ENCODE measurements at places on chromosomes 7 and 10.

DNA sequence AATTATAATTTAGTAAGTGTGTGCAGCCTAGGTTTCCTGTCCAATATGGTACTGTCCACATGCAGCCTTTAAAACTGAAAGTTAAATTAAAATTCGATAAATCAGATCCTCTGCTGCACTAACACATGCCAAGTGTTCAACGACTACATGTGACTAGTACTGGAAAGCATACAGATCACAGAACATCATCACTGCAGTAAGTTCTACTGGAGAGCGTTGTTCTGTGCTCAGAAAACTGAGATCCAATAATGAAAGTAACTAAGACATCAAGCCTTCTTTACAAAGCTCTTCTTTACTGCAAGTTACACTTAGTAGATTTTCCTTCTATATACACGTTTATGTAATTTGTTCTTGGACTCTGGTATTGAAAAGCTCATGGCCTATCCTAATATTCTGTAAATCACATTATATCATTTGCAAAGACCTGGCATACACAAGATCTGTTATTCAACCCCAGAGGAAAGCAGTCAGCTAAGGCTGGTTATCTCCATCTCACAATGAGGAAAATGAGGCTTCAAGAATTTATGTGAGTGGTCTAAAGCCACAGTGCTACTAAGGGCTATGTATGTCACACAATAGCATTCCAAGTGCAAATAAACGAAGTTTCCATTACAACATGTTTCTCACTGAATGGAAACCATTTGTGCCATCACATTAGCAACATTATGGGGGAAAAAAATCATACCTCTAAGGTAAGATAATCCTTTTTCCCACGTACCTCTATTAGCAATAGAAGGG is 77.6 kb downstream of the VPS41 start:
- no peak for DNase-seq

- no peak for DNase-seq
Measured at GRCh38 chr10:69696073-69696731, 66.2 kb downstream of the FAM241B start.

- DNase-seq, result no peak
Measured at GRCh38 chr7:116630357-116630756, 41.6 kb upstream of the MET start.

GRCh38 chr10:128274938-128275337 is 148.7 kb upstream of the MKI67 start:
- DNase-seq, result no peak

DNA sequence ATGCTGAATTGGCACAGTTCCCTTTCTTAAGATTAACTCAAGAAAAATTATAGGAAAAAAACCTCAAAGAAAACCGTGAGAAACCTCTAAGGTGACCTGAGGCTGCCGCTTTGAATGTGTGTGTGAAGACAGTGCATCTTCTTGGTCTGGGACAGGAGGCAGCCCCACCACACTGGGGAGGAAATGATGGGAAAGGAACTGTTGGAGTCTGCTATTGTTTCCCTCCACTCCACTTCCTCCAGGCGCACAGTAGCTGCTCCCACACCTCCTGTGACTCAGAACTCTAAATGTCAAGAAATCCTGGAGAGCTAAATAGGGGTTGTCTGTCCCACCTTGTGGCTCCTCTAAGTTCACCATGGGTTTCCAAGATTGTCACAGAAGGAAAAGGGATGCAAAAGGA is 179.4 kb downstream of the PDE1C start:
- no peak for DNase-seq

DNA sequence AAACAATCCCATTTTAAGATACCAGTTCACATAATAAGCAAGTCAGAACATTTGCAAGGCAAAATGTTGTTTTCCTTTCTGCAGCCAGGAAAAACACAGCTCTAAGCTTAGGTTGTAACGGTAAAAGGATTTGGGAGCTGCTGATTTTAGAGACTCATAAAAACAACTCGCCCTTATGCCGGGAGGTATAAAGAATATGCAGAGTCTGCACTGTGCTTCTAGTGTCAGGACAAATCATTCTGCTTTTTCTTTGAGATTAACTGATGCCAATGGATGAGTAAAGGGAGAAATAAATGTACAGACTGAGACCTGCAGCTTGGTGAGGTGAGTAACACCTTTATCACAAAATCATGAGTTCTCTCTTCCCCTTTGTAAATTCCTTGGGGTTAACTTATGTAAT is 2.0 kb upstream of the SFR1 start:
- no peak for DNase-seq

DNA sequence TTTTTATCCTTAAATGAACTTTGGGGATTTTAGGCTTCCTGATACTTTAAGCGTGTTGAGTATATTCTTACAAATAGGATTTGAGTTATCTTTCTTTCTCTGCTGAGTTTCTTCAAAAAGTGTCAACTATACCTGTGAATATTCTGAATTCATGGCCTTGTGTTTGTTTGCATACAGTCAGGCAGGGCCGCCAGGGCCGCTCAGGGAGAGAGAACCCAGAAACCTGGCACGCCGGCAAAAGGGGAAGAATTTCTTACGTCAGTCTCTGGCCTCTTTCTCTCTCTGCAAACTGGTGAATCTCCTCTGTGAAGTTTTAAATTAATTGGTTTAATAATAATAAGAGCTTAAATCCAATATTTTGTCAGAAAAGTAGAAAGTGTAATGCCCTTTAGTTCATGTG is 29.3 kb upstream of the BNIP3 start:
- DNase-seq, result no peak

GRCh38 chr10:71812016-71812912 is 38.8 kb downstream of the PSAP start:
- DNase-seq, result peak; percentile 37

DNA sequence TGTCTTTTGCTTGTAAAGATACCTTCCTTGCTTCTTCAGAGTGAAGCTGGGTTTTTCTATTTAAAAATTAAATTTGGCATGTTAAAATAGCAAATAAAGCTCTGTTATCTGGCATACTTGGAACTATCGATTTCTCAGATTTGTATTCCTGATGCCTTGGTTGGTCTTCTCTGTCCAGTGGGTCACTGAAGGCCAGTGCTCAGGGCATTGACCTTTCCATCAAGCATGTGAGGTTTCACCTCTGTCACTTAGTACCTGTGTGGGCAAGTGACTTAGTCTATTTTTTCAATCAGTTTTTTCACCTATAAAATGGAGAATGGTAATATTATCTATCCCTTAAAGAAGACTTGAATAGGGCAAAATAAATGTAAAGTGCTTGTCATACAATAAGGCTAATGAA is 311.3 kb downstream of the BICC1 start:
- DNase-seq, result no peak

- DNase-seq, result no peak
Measured at GRCh38 chr10:93152136-93152535, 78.4 kb downstream of the CYP26A1 start.

GRCh38 chr10:7243873-7244272 is 167.0 kb downstream of the SFMBT2 start:
- DNase-seq, result no peak

DNA sequence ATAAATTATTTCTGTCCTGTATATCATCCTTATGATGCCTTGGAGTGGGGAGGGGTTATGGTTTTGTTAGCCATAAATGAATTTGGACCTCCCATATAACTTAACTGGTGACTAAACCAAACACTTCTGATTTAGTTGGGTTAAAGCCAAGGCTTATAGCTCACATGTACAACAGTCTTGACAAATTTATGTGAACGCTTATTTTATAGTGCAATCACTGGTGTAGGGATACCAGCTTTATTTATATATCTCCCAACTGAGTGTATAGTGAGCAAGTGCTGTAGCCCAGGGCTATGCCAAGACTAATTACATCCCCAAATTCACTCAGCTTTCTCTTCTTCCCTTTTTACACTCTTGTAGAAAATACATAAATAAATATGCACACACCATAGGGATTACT is 956.2 kb downstream of the SORCS3 start:
- DNase-seq, result no peak

GRCh38 chr7:151742713-151743480 is 134.0 kb downstream of the PRKAG2 start:
- DNase-seq, result no peak

- no peak for DNase-seq
Measured at GRCh38 chr7:124758327-124758726, 7.3 kb downstream of the GPR37 start.

GRCh38 chr7:23469150-23469960 is 936 bp downstream of the IGF2BP3 start:
- no peak for DNase-seq

DNA sequence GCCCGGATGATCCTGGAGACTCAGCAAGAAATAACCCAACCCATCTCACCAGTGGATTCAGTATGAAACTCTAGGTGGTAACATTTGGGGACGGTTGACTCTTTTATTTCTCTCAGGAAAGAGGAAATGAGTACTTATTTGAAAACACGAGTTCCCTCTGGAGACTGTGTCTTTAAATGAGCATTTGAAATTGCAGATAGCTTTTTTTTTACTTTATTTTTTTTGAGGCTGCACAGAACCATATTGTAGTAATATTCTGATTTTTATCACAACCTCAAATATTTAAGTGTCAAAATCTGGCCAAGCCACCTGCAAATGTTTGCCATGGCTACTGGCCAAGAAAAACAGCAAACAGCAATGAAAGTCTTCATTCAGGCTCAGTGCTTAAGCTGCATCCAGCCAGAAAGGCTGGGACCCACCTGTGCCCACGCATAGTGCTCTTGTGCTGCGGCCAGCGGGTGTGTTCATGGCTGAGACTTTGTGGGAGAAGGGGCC is 160.8 kb downstream of the CREB5 start:
- DNase-seq, result peak; percentile 53

GRCh38 chr7:151146761-151147160 is 20.7 kb downstream of the GBX1 start:
- DNase-seq, result no peak

- no peak for DNase-seq
Measured at GRCh38 chr10:88077977-88078376, 214.6 kb downstream of the PTEN start.

GRCh38 chr7:22418251-22419046 is 61.5 kb upstream of the RAPGEF5 start:
- DNase-seq, result no peak

GRCh38 chr10:31975157-31975765 is 46.6 kb upstream of the ARHGAP12 start:
- DNase-seq, result no peak

DNA sequence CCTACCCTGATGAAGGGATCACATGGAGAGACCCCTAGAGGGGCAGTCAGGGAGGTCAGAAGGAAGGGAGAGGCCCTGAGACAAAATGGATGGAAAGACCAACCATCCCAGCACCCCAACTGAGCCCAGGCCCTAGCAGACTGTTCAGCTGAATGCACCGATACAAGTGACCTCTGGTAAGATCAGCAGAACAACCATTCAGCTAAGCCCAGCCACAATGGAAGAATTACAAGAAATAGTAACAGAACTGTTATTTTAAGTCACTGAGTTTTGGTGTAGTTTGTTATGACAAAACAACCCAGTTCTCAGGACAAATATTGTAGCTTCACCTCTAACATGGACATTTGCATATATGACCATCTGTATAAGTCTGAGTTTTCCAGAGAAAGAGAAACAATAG is 210.4 kb upstream of the SVIL start:
- no peak for DNase-seq

- no peak for DNase-seq
Measured at GRCh38 chr7:45921699-45922519, 837 bp upstream of the IGFBP3 start.

DNA sequence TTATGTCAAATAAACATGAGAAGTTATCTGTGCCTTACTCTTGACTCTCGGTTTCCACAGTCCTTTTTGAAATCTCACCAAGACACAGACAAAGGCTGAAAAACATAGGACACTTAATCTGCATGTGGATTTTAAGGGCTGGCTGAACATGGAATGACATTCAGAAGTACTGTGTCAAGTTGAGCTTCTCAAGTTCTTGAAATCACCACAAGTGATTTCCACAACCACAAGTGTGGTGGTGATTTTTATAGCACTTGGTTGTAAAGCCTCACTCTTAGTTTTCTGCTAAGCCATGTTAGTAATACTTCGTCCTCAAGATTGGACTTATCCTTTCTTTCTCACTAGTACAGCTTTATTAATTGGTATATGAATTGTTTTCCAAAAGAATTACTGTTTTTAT is 29.6 kb downstream of the FOXP2 start:
- DNase-seq, result no peak

DNA sequence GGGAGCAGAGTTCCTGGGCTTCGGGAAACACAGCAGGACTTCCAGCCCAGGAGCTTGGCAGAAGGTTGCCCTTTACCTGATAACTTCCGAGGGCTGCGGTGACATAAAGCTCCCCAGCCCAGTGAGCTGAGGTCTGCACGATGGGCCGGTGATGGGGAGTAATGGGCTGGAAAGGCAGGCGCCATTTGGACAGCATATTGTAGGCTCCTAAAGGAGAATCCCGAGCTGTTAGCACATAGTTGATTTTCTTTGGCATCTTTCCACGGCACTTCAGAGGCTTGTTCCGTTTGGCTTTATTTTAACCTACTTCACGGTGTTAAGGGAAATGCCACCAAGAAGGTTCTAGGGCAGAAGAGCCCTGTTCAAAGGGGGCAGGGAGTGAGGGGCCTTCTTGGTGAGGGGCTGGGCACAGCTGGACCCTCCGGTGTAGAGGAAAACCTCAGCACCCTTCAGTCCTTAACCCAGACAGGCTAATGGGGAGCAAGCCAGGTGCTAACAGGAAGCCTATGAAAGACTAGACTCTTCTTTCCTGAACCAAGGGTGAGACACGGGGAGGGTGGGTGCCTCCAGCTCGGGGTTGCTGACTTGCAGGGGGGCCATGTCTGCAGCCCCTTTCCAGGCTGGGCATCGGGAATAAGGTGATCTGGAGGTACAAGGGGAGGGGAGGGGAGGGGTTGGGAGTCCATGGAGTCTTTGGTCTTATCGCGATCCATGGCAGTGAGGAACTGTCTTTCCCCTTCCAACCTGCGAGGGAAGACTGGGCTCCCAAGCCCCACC is 347.7 kb downstream of the GLRX3 start:
- DNase-seq, result no peak

DNA sequence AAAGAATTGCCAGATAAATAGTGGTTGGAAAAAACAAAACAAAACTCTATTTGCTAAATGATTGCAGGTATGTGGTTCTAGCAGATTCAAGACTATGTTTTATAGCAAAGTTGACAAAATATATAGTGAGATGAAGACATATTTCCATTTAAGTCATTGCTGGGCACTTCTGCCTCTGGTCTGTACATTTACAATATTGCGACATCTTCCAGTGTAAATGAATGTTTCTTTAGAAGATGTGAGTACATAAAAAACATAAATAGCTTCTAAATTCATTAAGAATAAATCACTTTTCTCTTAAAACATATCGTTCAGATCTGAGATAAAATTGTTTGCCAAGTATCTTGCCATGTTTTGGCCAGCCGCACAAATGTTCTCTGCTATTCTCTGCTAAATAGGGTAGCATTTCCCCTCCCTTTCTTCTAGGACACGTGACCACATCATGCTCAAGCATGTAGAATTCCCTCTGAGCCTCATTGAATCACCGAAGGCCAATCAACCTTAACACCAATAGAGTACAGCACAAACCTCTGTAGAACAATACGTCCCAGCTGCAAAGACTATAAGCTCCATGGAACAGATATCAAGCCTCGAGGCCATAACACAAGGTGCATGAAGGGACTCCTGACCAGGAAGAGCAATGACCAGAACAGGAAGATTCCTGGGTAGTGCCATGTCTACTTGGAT is 1173.3 kb downstream of the GATA3 start:
- no peak for DNase-seq

GRCh38 chr7:1085266-1085665 is 2.6 kb upstream of the GPER1 start:
- no peak for DNase-seq

Measured in NCI-H1436 (cell line).